ENCODE measurements at places on chromosomes 13 and 19.
A peak's percentile ranks its signal among the peaks of the same experiment; 100 is the strongest.

GRCh38 chr13:20495087-20496023, 30.3 kb downstream of the CRYL1 start:
- DNase-seq, result no peak

- no peak for DNase-seq
Measured at GRCh38 chr13:111472083-111472482, 151.6 kb downstream of the TEX29 start.

- DNase-seq, result no peak
Measured at GRCh38 chr19:1144741-1145140, 29.3 kb downstream of the SBNO2 start.

DNA sequence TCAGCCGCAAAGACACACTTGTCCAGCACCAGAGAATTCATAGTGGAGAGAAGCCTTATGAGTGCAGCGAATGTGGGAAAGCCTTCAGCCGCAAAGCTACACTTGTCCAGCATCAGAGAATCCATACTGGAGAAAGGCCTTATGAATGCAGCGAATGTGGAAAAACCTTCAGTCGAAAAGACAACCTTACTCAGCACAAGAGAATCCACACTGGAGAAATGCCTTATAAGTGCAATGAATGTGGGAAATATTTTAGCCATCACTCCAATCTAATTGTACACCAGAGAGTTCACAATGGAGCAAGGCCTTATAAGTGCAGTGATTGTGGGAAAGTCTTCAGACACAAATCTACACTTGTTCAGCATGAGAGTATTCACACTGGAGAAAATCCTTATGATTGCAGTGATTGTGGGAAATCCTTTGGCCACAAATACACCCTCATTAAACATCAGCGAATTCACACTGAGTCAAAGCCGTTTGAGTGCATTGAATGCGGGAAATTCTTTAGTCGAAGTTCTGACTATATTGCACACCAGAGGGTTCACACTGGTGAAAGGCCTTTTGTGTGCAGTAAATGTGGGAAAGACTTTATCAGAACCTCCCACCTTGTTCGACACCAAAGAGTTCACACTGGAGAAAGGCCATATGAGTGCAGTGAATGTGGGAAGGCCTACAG, 6.8 kb downstream of the ZNF134 start:
- DNase-seq, result no peak

DNA sequence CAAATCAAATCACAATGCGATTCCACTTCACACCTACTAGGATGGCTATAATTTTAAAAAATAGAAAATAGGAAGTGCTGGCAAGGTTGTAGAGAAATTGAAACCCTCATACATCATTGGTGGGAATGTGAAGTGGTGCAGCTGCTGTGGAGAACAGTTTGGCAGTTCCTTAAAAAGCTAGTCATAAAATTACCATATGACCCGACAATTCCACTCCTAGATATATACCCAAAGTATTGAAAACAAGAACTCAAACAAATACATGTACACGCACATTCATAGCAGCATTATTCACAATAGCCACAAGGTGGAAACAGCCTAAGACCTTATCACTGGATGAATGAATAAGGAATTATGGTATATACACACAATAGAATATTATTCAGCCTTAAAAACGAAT, 12.0 kb downstream of the HMGB1 start:
- DNase-seq, result no peak

- DNase-seq, result no peak
Measured at GRCh38 chr19:662207-662961, 630 bp downstream of the RNF126 start.

DNA sequence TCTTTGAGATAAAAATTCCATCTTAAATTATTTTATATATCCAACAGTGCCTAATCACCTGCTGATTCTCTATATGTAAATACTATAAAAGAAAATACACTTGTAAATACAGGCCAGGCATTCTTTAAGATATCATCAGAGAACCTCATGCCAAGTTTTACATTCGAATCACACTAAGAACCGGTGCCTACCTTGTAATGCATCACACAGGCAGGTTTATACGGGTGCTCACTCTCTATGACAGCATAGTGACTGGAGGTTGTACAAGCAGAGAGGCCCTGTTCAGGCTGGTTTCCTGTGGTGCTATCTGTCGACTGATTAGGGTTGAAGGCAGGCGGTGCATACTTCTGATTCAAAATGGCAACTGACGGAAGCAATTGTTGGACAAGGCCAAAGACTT, 141.3 kb upstream of the FBXL3 start:
- no peak for DNase-seq

- DNase-seq, result no peak
Measured at GRCh38 chr13:24274452-24275021, 34.8 kb upstream of the C1QTNF9 start.

GRCh38 chr13:60328073-60328472, 68.9 kb upstream of the TDRD3 start:
- no peak for DNase-seq

DNA sequence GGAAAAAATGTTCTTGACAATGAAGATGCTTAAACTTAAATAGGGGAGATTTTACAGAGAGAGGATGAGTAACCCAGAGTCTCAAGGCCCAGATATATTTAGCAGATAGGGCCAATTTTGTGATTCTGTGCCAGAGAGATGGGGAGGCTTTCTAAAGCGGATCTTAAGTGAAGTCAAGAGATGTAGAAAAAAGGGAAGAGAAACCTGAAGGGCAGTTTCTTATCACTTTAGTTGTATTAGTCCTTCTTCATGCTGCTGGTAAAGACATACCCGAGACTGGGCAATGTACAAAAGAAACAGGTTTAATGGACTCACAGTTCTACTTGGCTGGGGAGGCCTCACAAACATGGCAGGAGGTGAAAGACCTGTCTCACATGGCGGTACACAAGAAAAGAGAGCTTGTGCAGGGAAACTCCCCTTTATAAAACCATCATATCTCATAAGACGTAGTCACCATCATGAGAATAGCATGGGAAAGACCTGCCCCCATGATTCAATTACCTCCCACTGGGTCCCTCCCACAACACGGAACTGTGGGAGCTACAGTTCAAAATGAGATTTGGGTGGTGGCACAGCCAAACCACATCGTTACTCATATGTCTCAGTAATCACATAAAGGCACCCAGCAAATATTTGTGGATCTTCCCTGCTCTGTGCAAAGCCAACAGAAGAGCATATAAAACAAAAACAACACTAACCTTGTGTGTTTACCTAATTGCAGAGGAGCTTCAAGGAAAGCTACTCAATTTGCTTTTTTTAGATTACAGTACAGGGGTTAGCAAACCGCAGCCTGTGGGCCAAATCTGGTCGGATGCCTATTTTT, 102.6 kb upstream of the MYCBP2 start:
- DNase-seq, result no peak

DNA sequence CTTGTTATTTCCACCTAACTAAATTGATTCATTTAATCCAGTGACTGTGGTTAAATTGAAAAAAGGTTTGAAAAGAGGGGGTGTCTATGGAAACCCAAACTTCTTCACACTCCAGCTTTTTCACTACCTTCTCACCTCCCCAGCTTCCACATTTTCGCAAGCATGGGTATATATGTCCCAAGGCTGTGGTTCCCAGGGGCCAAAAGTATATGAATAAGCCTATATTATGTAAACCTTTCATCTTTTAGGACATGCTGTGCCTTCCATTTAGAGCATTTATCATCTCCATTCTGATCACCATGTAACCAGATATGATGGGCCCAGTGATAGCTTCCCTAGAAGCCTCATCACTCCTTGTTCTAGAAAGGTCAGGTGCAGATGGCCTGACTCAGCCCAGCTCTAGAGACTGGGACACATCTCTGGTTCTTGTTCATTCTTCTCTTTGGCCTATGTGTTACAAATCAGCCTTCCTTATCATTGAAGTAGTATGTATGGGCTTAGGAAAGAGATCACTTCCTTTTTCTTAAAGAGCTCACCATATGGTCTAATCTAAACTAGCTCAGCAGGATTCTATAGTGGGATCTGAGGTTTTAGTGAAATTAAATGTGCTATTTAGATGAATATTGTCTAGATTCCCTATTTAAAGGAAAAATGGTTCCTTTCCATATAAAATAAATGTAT, 19.5 kb upstream of the ARL11 start:
- no peak for DNase-seq

GRCh38 chr19:18440415-18440877, 2.5 kb upstream of the ISYNA1 start:
- no peak for DNase-seq

DNA sequence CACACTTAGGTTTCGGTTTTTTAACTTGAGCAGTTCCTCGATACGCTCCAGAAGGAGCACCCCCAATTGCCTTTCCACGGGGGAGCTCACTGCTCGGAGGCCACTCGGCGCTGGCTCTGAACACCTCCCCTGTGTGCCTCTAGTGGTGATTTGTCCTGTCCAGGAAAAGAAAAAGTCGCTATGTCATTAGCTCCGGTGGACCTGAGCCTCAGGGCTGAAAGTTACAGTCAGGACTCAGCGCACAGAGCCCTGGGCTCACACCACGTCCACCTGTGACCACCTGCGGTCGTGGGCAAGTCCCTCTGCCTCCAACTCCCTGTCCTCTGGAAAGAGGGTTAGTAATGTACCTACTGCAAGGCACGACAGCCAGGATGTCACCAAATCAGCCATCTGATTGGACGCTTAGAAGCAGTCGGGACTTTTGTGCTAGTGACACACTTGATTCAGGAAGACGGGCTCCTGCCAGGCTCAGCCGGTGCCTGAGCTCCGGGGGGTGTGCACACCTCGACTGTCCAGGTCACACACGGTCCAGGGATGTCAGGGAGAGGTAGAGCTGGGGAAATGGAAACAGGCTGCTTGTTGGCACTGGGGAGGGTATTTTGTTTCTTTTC, 3.9 kb upstream of the TMPRSS9 start:
- DNase-seq, result no peak

GRCh38 chr13:50527188-50527587, 316.3 kb downstream of the DLEU7 start:
- no peak for DNase-seq

- no peak for DNase-seq
Measured at GRCh38 chr13:23754997-23755396, 134.2 kb downstream of the MIPEP start.

DNA sequence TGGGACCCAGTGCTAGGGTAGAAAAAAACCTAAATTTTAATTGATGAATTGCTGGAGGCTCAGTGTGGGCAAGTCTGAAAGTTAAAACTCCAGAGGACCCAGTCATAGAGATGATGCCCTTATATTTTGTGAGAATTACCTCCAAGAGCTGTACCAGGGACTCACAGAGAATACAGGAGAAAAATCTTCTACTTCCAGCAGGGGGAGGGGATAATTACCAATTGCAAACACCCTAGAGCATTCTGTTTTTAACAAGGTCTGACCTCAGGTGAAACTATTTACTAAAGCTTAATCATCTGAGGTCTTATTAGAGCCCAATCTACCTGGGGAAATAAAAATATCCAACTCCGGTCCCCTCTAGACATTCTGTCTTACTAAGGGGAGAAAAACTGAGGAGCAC, 994.7 kb upstream of the MIR17HG start:
- no peak for DNase-seq

DNA sequence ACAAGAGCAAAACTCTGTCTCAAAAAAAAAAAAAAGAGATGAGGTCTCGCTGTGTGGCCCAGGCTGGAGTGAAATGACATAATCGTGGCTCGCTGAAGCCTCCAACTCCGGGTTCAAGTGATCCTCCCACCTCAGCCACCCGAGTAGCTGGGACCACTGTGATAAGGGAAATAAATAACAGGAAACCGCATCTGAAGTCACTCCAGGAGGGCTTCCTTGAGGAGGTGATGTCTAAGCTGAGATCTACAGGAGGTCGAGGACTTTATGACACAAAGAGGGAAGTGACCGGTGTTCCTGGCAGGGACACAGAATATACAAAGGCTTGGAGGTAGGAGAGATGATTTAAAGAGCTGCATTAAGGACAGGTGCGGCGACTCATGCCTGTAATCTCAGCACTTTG, 8.9 kb upstream of the NR2F6 start:
- DNase-seq, result no peak

- peak; percentile 42 for DNase-seq
Measured at GRCh38 chr19:46975925-46976782, 43.5 kb upstream of the NPAS1 start.

- no peak for DNase-seq
Measured at GRCh38 chr19:46529622-46530451, 34.2 kb upstream of the PNMA8B start.

GRCh38 chr13:49669735-49670309, 21.5 kb downstream of the EBPL start:
- DNase-seq, result no peak

DNA sequence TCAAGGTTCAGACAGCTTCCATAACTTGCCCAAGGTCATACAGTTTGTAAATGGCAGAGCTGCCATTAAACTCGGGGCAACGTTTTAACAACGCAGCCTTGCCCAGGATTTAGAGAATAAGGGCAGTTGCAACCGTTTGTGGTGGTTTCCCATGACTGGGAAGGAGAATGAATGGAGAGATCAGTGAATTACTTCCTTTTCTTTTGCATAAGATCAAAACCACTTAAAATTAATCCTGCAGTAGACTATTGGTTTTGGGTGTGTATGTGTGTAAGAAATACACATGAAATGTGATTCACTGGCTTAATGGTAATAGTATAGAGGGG, 179.1 kb upstream of the MIR17HG start:
- DNase-seq, result no peak

DNA sequence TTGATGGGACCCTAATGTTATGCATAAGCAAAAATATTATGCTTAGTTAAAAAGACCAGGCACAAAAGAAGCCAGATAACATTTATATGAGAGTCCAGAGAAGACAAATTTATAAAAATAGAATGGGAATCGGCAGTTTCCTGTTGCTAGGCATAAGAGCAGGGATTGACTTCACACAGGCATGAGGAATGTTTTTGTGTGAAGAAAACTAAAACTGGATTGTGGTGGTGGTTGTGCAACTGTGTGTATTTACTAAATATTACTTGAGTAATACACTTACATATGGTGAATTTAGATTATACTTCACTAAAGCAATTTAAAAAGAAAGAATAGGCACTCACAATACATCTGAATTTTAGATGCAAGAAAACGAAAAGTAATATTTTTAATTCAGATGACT, 108.3 kb downstream of the SLITRK1 start:
- DNase-seq, result no peak

DNA sequence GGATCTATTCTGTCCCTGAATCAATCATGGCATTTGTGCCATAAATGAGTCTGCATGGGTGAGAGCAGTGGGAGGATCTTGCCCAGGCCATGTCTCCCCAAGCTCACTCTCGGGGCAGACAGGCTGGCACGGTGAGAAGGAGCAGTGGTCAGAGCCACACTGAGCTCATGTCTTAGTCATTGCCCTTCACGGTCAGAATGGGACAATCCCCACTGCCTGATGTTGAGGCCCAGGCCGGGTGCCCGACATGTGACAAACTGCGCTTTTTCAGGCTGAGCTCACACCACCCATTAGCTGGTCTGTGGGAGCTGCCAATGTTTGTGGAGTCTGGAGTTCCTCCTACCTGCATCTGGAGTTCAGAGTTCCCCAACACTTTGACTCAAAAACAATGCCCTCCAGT, 481.9 kb downstream of the COG6 start:
- no peak for DNase-seq

DNA sequence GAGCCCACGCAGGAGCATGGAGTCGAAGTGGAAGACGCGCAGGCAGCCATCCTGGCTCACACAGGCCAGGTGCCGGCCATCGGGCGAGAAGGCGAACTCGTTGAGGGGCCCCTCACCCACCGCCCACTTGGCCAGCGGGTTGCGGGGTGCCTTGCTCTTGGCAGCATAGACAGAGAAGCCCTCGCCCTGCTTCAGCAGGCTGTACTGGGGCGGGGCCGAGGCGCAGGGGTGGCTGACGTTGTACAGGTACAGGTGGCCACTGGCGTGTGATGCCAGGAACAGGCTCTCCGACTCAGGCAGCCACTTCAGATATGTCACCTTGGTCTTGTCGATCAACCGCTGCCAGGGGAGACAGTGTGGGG, 4.2 kb upstream of the DMPK start:
- no peak for DNase-seq

- no peak for DNase-seq
Measured at GRCh38 chr19:19256072-19256969, 16.8 kb downstream of the TM6SF2 start.
